Heart left ventricle (tissue), 16 donors: ENCODE measurements at places on chromosomes 16 and 17.

DNA sequence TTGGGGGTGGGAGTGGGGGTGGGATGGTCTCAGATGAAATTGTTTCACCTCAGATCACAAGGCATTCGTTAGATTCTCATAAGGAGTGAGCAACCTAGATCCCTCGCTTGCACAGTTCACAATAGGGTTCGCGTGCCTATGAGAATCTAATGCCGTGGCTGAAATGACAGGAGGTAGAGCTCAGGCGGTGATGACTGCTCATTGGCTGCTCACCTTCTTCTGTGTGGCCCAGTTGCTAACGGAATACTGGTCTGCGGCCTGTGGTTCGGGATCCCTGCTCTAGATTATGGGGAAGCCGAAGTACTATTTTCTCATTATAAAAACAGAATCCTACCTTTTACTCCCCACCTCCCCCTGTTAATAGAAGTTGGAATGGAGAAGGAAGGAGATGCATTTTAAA is 18.9 kb downstream of the CLTC start:
- no peak for DNase-seq

- DNase-seq = no peak
Observed at GRCh38 chr17:49360796-49361128, 1.3 kb downstream of the ZNF652 start.

GRCh38 chr16:77376358-77376757 is 58.5 kb downstream of the ADAMTS18 start:
- no peak for DNase-seq

GRCh38 chr17:76147211-76148014 is 6.4 kb upstream of the FOXJ1 start:
- DNase-seq = no peak

GRCh38 chr17:56119936-56120335 is 33.3 kb upstream of the ANKFN1 start:
- no peak for DNase-seq

DNA sequence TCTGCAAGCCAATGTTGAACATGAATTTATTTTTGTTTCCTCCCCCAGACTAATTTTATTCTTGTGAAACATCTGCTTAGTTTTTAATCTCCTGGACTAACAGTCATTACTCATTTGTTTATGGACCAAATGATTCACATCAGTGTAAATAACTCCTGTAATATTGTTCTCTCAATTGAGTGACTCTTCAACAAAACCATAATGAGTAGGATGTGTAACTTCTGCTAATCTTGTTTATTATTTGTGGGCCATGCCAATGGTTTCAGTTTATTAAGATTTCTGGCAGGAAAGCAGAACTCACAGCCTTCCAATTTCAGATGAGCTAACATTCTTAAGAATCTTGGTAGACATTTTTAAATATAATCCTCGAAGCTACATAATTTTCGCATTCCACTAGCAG is 1216.3 kb upstream of the GOT2 start:
- no peak for DNase-seq

DNA sequence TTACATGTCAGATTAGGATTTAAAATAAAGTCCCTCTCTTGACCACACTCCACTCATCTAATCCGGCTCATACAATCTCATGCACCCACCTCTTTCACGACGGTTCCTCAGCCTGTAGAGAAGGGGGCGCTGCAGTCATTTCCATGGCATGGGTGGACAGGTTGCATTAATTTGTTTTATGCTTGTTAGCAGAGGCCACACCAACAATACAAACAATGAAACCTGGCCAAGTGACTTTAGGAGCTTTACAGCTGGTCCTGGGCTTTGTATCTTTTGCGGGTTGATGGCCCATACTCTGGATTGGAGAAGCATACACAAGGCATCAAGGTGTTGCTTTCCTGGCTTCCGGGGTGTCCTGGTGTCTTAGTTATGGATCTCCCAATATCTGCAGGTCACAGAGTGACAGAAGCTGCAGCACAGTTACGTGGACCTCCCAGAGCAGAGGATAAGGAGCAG is 9.7 kb upstream of the SNF8 start:
- DNase-seq = no peak
